M059J (cell line): ENCODE measurements at places on chromosomes 11 and 22. TPM values are rescaled to one million over a fixed set of nuclear protein-coding genes. Genes with fewer than 3 reads are reported as not detected.
A peak's percentile ranks its signal among the peaks of the same experiment; 100 is the strongest.

MIEF1 gene
- 11.9 and 17.8 TPM in 2 replicates for total RNA-seq

DNA sequence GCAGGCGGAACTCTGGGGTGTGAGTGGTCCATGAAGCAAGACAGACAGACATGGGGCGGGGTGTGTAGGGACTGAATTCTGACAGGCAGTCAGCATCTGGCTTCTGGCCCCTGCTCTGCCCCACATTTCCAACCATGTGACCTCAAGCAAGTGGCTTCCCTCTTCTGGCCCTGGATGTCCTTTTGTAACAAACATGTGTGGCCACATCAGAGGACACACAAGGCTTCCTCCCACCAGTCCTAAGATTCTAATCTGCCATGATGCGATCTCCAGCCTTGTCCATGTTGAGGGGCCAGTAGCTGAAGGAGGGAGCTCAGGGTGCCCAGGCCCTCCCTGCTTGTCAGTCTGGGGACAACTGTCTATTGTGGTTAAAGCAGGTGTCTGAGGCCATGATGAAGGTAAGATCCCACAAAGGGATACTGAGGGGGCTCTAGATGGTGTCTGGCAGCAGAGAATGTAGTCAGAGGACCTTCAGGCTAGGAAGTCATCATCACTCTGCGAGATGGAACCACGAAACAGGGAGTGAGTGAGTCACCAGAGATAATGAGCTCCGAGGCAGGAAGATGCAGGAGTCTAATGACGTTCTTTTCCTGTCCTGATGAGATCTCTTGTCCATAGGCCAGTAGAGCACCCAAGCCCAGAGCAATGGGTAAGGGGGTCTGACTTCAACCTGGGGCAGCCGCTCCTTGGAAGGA is 27.4 kb downstream of the DRD2 start:
- DNase-seq: peak; percentile 94

GRCh38 chr11:104096900-104097299 is 60.5 kb downstream of the DDI1 start:
- DNase-seq: no peak

FOSL1 gene
- 253 and 286 TPM in 2 replicates for total RNA-seq

- no peak for DNase-seq
Measured at GRCh38 chr22:30307041-30307574, 17.8 kb upstream of the CASTOR1 start.

MMP8 gene
- total RNA-seq: not detected in 2 replicates

DNA sequence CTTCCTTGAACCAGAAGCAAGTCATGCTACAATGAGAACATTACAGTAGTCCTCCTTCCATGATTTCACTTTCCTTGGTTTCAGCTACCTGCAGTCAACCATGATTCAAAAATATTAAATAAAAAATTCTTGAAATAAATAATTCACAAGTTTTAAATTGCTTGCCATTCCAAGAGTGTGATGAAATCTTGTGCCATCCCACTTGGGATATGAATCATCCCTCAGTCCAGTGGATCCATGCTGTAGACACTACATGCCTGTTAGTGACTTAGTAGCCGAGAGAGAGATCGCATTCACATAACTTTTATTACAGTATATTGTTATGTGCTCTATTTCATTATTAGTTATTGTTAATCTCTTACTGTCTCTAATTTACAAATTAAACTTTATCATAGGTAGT is 6.0 kb downstream of the HOATZ start:
- DNase-seq: peak; percentile 62

SLC16A8 gene
- total RNA-seq: not detected in 2 replicates

DNA sequence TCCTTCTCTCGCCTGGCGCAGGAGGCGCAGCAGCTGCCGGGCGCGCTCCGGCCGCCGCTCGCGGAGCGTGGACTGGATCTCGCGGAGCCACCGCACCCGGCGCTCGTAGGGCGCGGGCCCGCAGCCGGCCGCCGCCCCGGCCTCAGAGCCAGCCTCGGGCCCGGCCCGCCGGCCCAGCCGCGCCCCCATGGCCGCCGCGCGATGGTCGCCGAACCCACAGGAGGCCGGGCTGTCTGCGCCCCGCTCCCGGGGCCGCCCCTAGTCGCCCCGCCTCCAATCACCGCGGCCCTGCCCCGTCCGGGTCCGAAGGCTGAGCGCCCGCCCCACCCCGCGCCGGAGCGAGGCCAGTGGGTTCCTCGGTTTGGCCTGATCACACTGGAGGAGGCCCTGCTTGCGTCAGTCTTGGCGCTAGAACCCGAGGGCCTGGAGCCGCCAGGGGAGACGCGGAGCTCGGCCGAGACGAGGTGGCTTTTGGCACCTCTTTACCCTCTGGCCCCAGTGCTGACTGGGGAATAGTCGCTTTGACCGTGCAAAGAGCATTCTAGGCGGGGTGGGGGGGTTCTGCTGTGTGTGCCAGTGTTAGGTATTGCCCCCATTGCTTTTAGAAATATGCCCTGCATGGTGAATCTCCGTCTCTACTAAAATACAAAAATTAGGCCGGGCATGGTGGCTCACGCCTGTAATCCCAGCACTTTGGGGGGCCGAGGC is at the start of gene LRRC75B:
Gene LRRC75B, minus strand, starts transcription at position 223 of the 708 bp plus-strand sequence. Its CDS starts 34 bp downstream, at position 189.
- DNase-seq: peak; percentile 57

ACRV1 gene
- total RNA-seq: not detected in 2 replicates

CATSPERZ gene
- not detected in 2 replicates for total RNA-seq

- DNase-seq: no peak
Measured at GRCh38 chr11:125496529-125496857, 428 bp upstream of the FEZ1 start.

DNA sequence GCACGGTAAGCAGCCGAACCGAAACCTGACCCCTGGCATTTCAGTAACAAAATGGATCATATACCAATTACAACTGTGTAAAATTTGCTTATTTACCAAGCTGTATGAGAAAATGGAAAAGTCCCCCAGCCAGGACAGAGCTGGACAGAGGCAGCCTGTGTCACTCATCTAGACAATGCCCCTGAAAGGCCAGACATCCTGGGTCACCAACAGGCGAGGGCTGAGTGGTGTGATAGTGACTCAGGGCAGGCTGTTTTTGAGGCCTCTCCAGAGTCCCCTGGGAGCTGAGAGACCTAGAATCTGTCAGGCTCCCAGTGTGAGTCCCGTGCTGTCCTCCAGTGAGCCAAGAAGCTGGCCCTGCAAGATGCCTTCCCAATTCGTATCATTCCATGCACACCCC is 680.4 kb downstream of the TBC1D22A start:
- DNase-seq: no peak

DNA sequence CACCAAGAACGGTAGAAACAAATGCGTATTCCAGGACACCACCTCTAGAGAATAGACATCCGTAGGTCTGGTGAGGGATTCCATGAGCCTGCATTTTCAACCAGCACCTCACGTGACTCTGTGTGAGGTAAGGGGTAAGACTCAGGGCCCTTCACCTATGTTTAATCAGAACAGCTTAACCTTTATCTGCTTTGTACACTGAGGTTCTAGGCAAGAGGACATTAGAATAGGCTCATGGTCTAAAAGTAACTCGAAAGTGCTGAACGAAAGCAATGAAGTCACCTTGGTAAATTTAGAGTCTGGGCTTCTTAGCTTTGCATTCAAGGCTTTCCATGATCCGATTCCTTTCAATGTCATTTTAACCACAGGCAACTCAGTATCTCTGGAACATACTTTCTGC is 270.5 kb upstream of the CADM1 start:
- DNase-seq: no peak

- no peak for DNase-seq
Measured at GRCh38 chr22:39204216-39204615, 40.6 kb downstream of the PDGFB start.

CFAP300 gene
- total RNA-seq: 2.5 and 5.6 TPM in 2 replicates

GRCh38 chr11:96043291-96043690 is 119.4 kb upstream of the MTMR2 start:
- no peak for DNase-seq

PTPRCAP gene
- 0.20 and 0.47 TPM in 2 replicates for total RNA-seq

APOBEC3H gene
- total RNA-seq: 1.7 TPM in 1 of 2 replicates, not detected in the other

MS4A5 gene
- total RNA-seq: not detected in 2 replicates

- DNase-seq: peak; percentile 38
Measured at GRCh38 chr11:33262011-33262645, 4.9 kb downstream of the HIPK3 start.

DNA sequence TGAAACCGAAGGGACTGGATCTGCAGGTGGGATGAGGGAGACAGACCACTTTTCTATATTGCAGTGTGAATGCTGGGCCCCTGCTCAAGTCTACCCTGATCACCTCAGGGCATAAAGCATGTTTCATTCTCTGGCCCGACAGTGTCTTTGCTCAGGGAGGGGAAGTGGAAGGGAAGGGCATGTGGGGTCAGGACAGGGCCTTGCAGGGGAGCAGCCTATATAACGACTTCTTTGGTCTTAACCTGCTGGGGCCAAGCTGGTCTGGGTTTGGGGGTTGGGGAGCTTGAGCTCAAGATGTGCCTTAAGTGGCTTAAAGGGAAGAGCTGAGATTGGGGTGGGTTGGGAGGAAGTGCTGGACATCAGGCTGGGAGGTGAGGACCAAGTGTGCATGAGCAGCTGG is 86.4 kb downstream of the GDPD4 start:
- no peak for DNase-seq

DNA sequence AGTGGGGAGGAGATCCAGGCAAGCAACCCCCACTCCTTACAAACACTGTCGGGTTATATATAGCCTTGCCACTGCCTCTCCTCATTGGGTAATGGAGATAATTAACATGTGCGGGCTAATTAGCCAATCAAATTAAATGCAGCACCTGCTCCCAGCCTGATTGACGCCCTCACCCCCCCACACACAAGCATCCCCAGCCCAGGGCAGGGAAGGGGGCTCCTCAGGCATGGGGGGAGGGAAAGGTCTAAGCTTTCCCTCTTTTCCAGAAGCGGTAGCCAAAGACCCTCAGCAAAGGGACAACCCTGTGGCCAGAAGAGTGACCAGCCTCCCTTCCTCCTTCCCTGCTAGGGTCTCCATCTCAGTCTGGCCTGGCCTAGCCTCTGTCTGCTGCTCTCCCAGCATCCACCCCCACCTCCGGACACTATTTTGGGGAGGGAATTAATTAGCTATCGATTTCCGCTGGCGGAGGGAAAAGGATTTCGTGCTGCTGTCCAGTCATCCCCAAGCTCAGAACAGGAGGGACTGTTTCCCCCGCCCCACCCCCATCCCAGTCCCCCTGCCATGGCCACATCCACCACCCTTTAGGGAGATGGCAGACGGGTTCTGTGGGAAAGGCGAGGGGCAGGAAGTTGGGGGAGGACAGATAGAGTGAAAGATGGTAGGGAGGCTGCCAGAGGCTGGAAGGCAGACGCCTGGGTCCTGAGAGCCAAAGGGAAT is 7.1 kb downstream of the NRXN2 start:
- DNase-seq: no peak

DNAJB13 gene
- total RNA-seq: not detected in 2 replicates

GRCh38 chr11:13868710-13869397 is 93.7 kb upstream of the SPON1 start:
- peak; percentile 82 for DNase-seq

GRCh38 chr11:120710354-120711131 is 199.0 kb downstream of the GRIK4 start:
- peak; percentile 89 for DNase-seq

DNA sequence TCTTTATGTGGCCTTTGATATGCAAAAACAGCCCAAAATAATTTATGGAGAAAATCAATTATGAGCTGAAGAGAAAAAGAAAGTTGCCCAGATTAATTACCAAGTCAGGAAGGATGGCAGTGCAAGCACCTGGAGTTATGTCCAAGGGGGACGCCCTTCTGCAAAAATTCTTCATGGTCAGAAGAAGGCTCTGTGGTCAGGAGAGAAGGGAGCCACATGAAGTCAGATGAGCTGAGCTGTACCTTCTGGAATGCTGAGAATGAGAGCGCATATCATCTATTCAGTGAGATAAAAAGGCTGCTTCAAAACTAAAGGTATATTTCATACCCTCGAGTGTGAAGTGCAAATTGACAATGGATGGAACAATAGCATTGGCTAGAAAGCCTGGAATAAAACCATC is 607.4 kb downstream of the NTM start:
- DNase-seq: peak; percentile 84

GRCh38 chr22:32591620-32592019 is 117.0 kb downstream of the FBXO7 start:
- DNase-seq: peak; percentile 96

DNA sequence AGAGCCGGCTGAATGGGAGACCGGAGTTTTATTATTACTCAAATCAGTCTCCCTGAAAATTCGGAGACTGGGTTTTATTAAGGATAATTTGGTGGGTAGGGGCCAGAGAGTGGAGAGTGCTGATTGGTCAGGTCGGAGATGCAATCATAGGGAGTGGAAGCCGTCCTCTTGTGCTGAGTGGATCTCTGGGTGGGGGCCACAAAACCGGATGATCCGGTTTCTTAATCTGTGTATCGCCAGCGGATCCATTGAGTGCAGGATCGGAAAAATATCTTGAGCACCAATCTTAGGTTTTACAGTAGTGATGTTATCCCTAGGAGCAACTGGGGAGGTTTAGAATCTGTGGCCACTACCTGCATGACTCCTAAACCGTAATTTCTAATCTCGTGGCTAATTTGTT is 886 bp upstream of the NIPSNAP1 start:
- no peak for DNase-seq

DNAJB7 gene
- not detected in 2 replicates for total RNA-seq

MAJIN gene
- not detected in 2 replicates for total RNA-seq

NXPE4 gene
- not detected in 2 replicates for total RNA-seq
